ENCODE measurements at places on chromosomes 5 and 9.
A peak's percentile ranks its signal among the peaks of the same experiment; 100 is the strongest.

DNA sequence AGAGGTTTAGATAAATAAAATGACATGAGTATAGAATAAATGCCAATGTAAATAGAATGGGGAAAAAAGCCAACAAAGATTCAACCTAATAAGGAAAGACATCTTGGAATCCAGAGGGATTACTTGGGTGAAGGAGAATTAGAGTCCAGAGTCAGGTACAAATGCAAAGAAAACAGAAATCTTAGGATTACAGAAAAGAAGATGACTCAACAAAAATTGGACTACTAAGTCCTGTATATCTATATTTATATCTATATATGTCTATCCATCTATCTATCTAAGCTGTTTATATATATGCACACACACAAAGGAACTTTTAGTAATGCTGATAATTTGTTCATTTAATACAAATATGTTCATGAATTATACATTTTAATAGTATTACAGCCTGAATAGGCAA lies 27.6 kb downstream of the FAM174A start:
- no peak for DNase-seq

- DNase-seq = no peak
Observed at GRCh38 chr9:112505607-112506006, 19.0 kb downstream of the KIAA1958 start.

DNA sequence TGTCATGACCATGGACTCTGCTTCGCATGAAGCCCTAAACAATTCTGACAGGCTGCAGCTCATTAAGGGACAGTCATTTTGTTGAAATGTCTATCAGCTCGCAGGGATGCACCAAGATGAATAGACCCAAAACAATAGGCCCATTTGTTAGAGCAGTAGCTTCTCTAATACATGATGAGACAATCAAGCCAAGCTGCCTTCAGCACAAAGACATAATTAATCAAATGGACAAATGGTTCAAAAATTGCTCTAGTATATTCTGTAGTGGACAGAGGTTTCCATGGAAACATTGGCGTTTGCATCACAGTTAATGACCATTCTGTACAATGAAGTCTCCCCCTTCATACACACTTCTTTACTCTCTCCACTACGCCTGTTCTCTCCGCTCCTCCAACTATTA lies 274.6 kb downstream of the ANXA1 start:
- no peak for DNase-seq

GRCh38 chr5:83323557-83324180 lies 147.9 kb upstream of the VCAN start:
- no peak for DNase-seq

DNA sequence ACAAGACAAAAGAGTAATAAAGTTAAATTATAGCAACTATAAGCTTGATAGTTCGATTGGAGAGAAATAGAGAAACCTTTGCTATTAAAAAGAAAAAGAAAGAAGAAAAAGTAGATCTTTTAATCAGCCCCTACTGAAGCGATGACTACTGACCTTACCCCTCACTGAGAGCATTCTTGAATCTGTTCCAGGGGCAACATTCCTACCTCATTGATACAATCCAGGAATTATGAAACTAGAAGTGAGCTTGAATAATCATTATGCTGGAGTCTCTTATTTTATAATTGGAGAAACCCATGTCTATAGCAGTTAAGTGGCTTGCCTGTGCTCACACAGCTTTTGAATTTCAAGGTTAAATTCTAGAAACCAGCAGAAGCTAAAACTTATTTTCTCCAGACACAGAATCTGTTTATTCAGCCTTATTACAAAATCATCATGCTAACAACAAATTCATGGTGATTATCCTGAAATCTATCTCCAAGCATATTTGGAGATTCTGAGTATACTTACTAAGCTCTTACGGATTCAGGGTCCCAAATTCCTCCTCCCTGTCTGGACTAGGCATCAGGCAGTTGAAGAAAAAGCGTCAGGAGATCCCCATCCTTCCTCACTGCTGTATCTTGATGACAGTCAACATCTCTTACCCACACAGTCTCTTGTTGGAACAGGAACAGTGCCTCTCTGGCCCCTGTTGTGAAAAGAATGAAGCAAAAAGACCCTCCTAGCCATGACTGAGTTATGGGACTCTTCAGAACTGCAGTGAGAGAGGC lies 547.6 kb upstream of the WWC1 start:
- no peak for DNase-seq

GRCh38 chr9:129309906-129310305 lies 131.8 kb upstream of the IER5L start:
- DNase-seq = no peak

DNA sequence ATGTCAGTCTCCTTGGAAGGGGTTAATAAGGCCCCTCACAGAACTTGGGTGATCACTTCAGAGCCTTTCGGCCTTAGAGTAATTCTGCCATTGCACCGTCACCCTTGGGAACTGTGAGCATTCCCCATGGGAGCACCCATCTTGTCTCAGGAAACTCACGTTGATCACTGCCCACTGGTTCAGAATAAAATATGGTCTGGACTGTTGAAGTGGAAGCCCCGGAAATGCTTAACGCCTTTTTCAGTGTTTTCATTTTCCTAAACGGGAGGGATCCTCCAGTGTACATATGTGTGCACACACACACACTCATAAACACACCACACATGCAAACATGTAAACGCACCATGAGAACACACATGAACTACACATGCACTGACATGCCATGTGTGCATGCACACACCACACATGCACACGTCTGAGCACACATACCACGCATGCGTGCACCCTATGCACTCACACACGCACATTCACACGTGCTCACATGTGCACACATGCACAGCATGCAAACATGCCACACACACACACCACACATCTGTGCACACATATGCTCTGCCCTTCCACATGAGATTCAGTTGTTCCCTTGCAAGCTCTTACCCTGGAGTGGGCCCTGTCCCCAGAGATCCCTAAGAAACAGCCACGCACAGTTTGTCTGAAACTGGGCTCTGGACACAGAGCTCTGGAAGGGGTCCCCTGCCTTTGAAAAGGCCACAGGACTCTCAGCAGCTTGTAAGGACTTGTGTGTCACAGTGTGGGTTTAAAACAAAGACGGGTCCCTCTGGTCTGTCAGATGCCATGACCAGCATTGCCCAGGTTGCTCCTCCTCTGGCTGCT lies 17.0 kb downstream of the MRPL36 start:
- no peak for DNase-seq

- DNase-seq = no peak
Observed at GRCh38 chr9:108444400-108445358, 411.1 kb downstream of the ACTL7B start.

DNA sequence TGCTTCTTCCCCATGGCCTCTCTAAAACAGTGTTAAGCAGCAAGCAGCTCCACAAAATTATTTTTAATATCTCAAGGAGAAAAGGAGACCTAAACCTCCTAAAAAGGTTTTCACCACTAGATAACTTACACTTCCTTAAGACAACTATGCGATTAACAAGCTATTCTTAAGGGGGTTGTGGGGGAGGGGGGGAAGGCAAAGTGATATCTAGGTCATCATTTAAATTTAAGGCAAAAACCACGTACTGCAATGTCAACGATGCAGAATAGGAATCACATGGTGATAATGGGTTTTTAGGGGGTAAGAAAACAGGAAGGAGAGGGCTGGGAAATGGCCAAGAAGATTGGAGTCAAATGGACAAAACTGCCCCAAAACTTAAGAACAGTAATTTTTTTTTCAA lies 32.6 kb downstream of the CSNK1A1 start:
- no peak for DNase-seq

GRCh38 chr9:133714606-133715294 lies 23.4 kb downstream of the SARDH start:
- DNase-seq = peak; percentile 54

- no peak for DNase-seq
Observed at GRCh38 chr5:174177531-174177930, 132.0 kb downstream of the NSG2 start.

DNA sequence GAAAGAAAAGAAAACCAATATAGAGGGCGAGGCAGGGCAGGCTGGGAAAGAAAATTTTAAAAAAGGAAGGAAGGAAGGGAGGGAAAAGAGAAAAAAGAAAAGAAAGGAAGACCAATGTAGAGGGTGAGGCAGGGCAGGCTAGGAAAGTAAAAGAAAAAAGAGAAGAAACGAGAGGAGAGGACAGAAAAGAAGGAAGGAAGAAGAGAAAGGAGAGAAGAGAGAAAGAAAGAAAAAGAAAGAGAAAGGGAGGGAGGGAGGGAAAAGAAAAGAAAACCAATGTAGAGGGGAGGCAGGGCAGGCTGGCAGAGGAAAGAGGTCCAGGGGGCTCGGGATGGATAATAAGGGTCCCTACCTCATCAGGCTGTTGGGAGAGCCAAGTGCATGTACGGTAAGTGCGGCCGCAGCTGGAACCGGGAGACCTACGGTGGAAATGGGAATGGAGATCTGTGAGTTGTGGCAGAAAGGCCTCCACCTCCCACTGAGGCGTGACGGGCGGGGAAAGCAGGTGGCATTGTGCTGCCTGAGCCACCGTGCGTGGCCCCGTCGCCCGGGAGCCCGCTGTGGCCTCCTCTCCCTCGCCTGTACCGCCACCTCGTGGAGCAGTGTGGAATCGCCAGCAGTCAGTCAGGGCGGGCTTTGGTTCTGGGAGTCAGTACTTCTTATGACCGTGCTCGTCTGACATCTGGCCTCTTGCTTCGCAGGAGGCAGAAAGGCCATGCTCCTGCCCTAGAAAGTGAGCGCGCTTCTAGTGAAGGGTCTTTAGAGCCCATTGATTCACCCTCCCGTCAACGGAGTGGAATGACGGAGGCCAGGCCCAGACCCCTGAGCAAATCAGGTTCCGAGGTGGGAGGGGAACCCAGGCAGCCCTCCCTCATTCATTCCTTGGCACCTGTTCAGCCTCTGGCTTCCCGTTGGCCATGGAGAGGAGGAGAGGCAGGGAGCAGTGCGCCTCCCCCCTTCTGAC lies 10.4 kb upstream of the NHP2 start:
- peak; percentile 84 for DNase-seq

- DNase-seq = no peak
Observed at GRCh38 chr9:36928670-36929349, 105.3 kb downstream of the PAX5 start.

DNA sequence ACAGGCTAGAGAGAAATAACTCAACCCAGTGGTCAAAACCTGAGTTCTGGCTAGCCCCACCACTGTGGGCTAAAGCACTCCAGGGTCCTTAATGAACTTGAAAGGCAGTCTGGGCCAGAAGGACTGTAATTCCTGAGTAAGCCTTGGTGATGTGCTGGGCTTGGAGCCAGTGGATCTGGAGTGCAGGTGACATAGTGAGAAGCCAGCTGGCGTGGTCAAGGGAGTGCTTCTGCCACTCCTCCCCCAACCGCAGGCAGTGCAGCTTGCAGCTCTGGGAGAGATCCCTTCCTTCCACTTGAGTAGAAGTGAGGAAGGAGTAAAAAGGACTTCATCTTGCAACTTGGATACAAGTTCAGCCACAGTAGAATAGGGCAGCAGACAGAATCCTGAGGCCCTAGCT lies 424.0 kb downstream of the CDH18 start:
- DNase-seq = no peak

DNA sequence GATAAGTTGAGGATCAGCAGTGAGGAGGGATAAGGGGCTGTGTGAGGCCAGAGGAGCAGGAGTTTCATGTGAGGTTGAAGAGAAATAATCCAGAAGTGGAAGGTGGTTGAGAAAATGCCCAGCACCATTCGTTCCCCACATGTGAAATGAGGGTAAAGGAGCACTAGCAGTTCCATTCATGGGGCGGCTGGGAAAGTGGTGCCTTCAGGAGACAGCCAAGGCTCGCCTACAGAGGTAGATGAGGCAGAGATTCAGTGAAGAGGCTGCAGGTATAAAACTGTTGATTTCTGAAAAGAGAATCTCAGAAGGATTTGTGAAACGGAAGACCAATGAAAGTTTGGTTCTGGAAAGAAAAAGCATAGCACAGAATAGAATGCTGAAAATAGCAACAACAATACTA lies 272.6 kb downstream of the MSX2 start:
- DNase-seq = no peak

DNA sequence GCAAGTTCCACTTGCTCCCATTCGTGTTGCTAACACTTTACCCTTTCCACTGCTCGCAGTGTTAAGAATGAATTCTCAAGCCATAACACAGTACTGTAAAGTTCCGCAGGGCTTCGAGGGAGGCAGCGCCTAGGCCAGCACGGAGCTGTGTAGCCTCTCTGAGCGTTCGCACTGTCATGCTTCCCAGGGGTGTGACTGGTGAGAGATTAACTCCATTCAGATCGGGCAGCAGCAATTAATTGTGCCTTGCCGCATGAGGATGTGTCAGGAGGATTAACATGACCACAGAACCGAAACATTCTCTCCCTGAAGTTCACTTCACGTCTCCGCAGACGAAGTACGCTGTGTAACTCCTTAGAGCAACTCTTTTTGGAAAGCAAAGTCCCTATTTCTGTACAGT lies 23.2 kb downstream of the ZBTB34 start:
- no peak for DNase-seq

DNA sequence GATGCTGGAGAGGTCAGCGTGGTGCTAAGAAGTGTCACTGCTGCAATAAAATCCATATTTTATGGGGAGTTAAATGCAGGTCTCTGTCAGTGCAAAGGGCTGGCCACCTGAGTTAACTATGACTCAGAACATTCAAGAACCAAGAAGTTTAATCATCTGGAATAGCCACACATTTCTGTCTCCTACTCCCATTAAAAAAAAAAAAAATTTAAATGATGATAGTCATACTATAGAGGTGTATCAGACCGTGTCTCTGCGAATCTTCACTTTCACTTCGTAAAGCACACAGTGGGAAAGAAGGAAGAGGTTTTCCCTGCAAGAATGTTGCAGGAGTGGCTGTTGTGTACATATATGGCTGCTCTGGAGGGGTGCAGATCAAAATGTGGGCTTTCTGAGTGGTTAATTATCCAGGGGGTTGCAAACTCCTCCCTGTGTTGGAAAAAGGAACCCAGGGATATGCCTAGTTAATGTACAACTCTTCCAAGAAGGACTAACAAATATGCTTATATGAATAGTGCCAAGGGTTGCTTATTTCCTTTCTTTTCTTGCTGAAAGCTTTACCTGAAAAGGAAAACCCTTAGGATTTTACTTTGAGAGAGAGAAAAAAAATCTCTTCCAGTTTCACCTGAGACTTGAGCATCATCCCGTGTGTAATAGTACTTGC lies 1.5 kb downstream of the CDH6 start:
- no peak for DNase-seq

GRCh38 chr5:157708866-157709265 lies 22.4 kb upstream of the THG1L start:
- DNase-seq = no peak

DNA sequence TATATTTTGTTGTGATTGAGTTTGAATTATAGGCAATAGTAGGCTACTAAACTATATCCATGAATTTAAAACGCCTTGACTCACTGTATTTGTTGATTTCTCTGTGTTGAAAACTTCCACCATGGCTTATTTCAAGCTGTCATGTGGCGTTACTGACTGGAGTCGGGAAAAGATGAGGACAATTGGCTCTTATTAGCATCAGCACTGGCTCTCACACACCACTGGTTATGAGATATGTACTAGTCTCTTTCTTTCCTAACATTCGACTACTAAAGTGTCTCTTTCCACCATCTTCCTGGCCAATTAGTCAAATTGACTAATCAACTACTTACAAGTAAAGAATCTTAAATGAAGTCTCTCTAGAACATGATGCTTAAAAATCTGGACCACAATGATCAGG lies 9.1 kb upstream of the DAB2 start:
- no peak for DNase-seq

- no peak for DNase-seq
Observed at GRCh38 chr5:99005506-99005905, 76.7 kb upstream of the CHD1 start.

GRCh38 chr5:180960209-180960608 lies 28.4 kb upstream of the BTNL3 start:
- DNase-seq = no peak

- no peak for DNase-seq
Observed at GRCh38 chr5:158701007-158701391, 398.7 kb downstream of the EBF1 start.

- peak; percentile 51 for DNase-seq
Observed at GRCh38 chr9:110048976-110049698, 158.8 kb downstream of the C9orf152 start.
